Thyroid gland (tissue), 4 donors: ENCODE measurements at places on chromosomes 2 and 18. TPM values are rescaled to one million over a fixed set of nuclear protein-coding genes. Genes with fewer than 3 reads are reported as not detected.

GRCh38 chr2:100702438-100703109 is 117.4 kb upstream of the NPAS2 start:
- no peak for DNase-seq

The GPR39 gene
- 9.7 TPM for total RNA-seq

The STPG4 gene
- 1.1 TPM for total RNA-seq

GRCh38 chr2:190334479-190335224 is 8.7 kb upstream of the INPP1 start:
- no peak for DNase-seq

- no peak for DNase-seq
Observed at GRCh38 chr2:149861034-149861433, 273.5 kb upstream of the MMADHC start.

DNA sequence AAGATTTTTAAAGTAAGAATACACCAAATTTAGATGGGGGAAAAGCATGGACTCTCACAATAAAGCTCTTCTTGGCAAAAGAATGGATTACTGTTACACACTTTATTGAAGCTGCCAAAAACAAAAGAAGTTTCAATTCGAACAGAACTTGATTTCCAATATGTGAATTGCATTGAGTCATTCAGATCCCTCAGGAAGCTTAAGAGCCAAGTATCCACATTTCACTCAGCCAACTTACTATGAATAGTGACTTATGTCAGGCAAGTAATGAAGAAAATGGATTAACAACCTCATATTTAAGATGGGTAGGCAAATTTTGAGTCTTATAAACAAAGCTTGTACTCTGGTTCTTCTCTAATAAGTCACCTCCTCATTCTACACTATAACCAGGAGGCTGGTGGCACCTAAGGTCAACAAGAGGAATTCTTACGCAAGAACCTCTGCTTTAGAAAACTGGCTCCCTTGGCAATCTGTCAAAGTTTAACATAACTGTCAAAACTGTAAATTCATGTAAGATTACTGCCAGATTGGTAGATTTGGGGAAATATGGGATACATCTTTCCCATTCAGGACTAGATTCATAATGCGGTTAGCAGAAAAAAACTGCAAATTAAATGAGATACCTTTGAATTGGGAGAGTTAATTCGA is 6.0 kb downstream of the HADHA start:
- no peak for DNase-seq

The GALNT3 gene
- 78.5 TPM for total RNA-seq

DNA sequence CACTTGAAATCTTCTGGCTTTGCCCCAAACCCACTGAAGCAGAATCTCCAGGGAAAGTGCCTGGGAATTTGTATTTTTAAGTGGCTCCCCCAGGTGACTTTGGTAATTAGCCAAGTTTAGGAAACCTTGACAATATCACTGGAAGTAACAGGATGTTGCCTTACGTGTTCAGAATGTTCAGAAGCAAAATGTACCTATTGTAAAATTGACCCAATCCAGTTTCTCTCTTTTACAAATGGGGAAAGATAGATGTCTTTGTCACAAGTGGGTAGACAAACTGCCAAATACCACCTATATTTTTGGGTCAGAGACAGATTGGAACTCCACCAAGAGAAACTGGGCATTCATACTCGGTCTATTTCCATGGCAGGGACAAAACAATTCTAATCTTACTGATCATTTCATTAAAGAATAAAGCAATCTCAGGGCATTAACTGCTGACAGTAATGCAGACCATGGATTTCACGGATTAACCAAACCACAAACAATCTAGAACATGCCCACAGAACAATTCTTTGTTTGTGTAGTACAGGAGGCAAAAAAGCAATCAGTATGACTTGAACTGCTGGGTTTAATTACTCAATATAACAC is 255.8 kb downstream of the ERBB4 start:
- DNase-seq, result peak; percentile 39

The CIDEA gene
- total RNA-seq, result not detected

The ZC3H6 gene
- total RNA-seq, result 20.1 TPM

GRCh38 chr18:55219059-55219458 is 259.8 kb upstream of the CCDC68 start:
- DNase-seq, result no peak

DNA sequence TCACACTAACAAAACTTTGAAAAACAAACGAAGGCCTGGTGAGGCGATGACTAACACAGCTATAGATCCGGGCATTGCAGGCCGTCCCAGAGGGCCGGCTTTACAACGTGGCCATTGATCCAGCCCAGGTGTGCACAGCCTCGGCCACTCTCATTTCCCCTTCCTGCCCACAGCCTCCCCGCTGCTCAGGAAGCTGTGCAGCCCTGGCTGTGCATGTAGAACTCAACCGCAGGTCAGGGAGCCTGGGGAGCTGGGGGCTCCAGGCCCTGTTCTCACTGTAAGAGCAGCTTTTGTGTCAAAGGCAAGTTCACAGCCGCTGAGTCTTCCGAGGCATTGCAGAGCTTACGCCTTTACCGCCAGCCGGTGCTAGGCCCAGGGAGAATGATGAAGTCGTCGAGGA is 87.2 kb downstream of the LONRF2 start:
- DNase-seq, result no peak

DNA sequence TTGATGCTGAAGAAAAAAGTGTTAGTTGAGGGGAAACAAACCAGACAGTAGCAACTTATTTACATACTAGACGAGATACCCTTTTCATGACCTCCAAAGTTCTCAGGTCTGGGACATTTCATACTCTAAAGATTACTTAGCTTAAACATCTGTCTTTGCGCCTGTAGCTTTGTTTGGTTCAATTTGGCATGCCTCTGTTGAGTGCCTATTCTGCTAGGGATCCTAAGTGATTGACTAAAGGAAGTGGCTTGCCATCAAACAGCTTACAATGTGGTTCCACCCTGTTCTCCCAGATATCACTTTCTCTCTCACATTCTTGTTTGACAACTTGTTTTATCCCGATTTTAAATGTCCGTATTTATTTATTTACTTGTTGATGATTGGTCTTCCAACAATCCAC is 488.8 kb downstream of the PARD3B start:
- no peak for DNase-seq

- peak; percentile 90 for DNase-seq
Observed at GRCh38 chr2:130820279-130820861, 16.3 kb upstream of the ARHGEF4 start.

DNA sequence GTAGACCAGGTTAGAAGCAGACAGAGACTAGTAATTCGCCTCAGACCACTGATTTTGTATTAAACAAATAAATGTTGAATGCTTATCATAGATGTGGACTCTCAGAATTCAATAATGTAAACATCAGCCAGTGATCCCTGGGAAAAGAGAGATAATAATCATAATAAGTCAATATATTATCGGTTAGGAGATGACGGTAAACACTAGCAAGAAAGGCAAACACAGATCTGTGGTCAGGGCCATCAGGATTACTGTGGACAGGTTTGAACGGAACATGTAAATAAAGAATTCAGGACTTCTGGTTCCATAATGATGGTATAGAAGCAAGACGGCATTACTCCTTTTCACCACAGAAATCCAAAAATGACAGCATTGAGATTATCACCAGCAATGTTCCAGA is 861.6 kb downstream of the CBLN2 start:
- no peak for DNase-seq

The EPB41L3 gene
- total RNA-seq, result 31.6 TPM

The PAPOLG gene
- total RNA-seq, result 38.4 TPM

DNA sequence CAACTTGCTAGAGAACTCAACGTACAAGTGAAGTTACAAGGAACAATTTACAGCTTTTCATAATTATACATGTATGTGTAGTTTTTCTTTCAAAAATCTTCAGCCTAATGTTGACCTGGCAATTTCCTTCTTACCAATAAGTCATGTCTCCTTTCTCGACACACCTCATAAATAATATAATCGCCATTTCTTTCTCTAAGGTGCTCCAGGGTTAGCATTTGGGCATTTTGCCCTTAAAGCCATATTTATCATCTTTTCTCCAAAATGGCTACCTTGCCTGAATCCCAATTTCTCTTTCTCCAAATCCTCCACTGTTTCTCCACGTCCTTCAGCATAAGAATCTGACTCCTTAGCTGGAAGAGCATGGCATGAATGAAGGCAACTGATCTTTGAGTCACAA is 50.3 kb upstream of the RAB27B start:
- DNase-seq, result no peak

GRCh38 chr18:32438173-32438572 is 32.5 kb downstream of the GAREM1 start:
- no peak for DNase-seq

The CNRIP1 gene
- 25.7 TPM for total RNA-seq

The MEIS1 gene
- 11.8 TPM for total RNA-seq

GRCh38 chr2:33378556-33379210 is 97.8 kb upstream of the RASGRP3 start:
- no peak for DNase-seq

The CRACDL gene
- total RNA-seq, result 9.3 TPM

DNA sequence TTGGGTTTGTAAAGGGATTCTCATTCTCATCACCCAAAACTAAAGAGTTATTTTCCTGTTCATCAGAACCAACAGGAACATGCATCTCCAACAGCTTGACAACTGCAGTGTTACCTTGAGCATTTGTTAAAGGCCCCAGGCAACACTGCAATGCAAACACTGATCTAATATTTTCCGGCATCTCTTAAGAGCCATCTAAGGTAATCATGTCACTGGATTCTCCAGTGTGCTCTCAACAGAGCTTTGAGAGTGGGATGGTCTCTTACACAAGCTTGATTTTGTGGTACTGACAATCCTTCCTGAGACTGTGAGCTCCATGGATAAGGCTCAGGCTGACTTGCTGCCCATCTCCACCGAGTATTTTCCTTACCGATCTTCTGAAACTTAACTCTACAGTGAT is 90.5 kb upstream of the ITGB6 start:
- DNase-seq, result no peak

The CYP27A1 gene
- total RNA-seq, result 26.8 TPM

The RBMS1 gene
- total RNA-seq, result 59.7 TPM

GRCh38 chr2:181632733-181633401 is 24.0 kb downstream of the CERKL start:
- DNase-seq, result no peak

DNA sequence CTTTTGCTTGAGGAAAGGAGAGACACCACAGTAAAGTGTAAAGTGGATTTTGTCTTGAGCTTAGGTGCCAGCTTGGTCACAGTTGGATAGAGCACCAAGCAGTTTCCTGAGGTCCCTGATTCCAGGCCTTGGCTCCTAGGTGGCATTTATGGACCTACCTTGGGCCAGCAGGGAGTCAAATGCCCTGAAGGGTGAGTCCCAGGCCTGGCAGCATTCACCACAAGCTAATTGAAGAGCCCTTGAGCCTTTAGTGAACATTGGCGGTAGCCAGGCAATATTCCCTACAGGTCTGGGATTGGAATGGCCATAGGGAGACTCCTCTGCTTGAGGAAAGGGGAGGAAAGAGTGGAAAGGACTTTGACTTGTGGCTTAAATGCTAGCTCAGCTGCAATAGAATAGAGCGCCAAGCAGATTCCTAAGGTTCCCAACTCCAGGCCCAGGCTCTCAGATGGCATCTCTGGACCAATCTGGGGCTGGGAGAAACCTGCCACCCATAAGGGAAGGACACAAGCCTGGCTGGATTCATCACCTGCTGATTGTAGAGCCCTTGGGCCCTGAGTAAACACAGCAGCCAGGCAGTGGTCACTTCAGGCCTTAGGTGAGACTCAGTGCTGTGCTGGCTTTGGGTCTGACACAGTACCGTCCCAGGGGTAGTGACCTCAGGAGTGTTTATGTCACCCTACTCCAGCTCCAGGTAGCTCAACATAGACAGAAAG is 137.5 kb upstream of the OTOS start:
- DNase-seq, result peak; percentile 55

DNA sequence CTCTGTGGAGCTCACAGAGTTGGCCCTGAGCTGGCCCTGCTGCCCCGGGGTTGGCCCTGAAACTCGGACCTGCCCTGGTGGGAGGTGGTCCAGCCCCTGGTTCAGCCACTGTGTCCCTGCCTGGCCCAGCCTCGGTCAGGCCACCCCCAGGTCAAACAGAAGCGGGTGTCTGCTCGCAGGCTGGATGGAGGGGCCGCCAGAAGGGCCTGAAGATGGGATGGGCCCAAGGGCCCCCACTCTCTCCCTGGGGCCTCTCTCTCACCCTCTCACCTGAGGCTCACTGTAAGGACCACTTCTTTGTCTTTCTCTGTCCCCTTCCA is 25.1 kb upstream of the B3GNT7 start:
- no peak for DNase-seq

The WNT6 gene
- total RNA-seq, result not detected
